Activated CD8-positive, alpha-beta T cell treated with anti-CD3 and anti-CD28 coated beads, Interleukin-2, amount 10 ng/mL, durations not matched to agents 7 days and 5 days (primary cell): ENCODE measurements at places on chromosomes 11 and 22. TPM values are rescaled to one million over a fixed set of nuclear protein-coding genes. Genes with fewer than 3 reads are reported as not detected.

SGSM1 gene
- not detected for total RNA-seq

LGR4 gene
- total RNA-seq = 0.05 TPM

- DNase-seq = no peak
Observed at GRCh38 chr11:18987454-18988231, 48.4 kb upstream of the MRGPRX1 start.

GRCh38 chr22:42492323-42492690, 27.3 kb downstream of the RRP7A start:
- no peak for DNase-seq

- no peak for DNase-seq
Observed at GRCh38 chr11:58963551-58964104, 24.3 kb downstream of the GLYATL1 start.
